Occipital lobe (tissue), 3 donors: ENCODE measurements at places on chromosomes 3 and 15. TPM values are rescaled to one million over a fixed set of nuclear protein-coding genes. Genes with fewer than 3 reads are reported as not detected.

ARNT2 gene
- 56.6 TPM for total RNA-seq

DNA sequence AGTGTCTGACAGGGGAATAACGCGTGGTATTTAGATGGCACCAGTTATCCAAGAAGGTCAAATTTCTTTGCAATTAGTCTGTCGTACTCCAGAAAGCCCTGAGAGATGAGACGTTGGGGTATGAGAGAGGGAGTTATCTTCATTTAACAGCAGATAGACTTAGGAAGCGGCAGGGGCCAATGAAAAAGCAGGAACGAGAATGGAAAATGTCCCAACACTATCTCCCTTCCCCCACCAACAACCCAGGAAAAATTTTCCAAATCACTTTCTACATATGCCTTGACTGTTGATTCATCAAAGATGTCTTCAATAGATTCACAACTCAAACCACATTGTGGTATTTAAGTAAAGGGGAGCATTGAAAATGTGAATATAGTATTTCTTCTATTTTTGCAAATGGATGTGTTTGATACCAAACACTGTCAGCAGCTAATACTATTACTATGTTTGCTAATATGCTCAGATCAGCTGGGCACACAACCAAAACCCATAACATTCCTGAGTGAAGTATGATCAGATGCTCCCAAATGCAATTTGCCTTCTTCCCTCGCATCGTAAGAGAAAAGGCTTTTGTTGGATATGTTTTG, 13.3 kb upstream of the GREM1 start:
- no peak for DNase-seq

GRCh38 chr3:119276680-119277079, 17.5 kb upstream of the ARHGAP31 start:
- no peak for DNase-seq

GRCh38 chr3:126147932-126148683, 32.3 kb downstream of the ALDH1L1 start:
- no peak for DNase-seq

GRCh38 chr15:80816936-80817335, 37.8 kb downstream of the CEMIP start:
- no peak for DNase-seq

- DNase-seq = no peak
Observed at GRCh38 chr15:95365511-95366107, 964.9 kb upstream of the NR2F2 start.

GRCh38 chr3:14773281-14773680, 45.5 kb upstream of the FGD5 start:
- DNase-seq = no peak

DNA sequence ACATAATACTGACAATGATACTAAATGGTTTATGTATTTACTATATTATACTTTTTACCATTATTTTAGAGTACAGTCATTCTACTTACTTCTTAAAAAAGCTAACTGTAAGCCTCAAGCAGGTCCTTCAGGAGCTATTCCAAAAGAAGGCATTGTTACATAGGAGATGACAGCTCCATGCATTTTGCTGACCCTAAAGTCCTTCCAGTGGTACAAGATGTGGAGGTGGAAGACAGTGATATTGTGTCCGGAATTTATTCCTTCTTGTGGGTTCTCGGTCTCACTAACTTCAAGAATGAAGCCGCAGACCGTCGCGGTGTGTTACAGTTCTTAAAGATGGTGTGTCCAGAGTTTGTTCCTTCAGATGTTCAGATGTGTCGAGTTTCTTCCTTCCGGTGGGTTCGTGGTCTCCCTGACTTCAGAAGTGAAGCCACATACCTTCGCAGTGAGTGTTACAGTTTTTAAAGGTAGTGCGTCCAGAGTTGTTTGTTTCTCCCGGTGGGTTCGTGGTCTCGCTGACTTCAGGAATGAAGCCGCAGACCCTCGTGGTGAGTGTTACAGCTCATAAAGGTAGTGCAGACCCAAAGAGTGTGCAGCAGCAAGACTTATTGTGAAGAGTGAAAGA, 20.9 kb downstream of the AVEN start:
- no peak for DNase-seq

GRCh38 chr3:127808197-127808596, 14.1 kb downstream of the MGLL start:
- DNase-seq = no peak

DNA sequence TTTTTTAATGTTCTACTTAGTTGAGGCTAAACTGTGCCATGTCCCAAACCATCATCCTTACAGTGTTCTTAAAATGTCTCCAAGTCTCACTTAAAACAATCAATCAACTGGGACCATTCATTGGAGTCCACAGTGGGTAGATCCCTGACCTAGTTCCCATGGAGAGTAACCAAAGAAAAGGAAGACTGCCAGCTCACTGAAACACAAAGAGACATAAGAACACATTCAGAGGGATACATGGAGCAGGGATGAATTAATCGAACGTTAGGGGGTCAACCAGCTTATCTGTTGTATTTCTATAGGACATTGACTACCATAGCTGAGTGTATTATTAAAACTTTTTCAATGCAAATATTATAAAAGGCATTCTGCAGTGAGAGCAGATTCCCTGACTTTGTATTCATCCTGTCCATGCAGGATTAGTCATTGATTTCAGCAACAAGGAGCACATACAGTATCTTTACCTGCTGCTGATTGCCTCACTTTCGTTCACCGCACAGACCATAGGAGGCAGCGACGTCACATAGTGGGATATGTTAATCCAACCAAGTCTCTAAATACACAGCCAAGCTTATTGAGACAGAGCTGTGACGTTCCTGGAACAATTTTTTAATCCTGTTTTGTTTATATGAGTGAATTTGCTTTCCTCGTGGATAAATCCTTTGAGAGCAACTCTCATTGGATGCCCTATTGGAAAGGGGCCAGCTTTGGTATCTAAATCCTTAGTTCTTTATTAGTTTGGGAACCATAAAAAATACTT, 364.9 kb upstream of the RBMS3 start:
- DNase-seq = no peak

- no peak for DNase-seq
Observed at GRCh38 chr15:58146749-58147148, 8.6 kb downstream of the AQP9 start.

SLC22A14 gene
- 0.31 TPM for total RNA-seq

DNA sequence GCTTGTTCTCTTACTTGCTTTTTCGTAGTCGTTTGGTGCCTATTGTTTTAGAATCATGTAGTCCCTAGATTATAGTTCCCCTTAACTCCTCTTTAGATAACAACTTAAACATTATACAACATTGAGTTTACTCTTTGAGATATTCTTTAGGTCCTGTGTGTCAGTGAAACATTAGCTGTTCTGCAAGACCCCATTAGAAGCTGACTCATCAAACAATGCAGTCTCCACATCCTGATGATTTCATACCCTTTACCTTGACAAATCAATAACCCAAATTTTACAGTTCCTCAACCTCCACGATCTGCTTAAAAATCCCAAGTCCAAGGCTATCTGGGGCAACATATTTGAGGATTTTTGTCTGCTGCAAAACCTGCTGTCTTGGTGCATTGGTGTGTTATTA, 582.9 kb downstream of the NSUN3 start:
- DNase-seq = no peak

- no peak for DNase-seq
Observed at GRCh38 chr3:195079636-195080035, 191.3 kb downstream of the XXYLT1 start.

TRPM1 gene
- not detected for total RNA-seq

- DNase-seq = no peak
Observed at GRCh38 chr3:140555666-140556065, 122.2 kb upstream of the TRIM42 start.

GRCh38 chr3:190644035-190644434, 130.2 kb downstream of the IL1RAP start:
- no peak for DNase-seq

DNA sequence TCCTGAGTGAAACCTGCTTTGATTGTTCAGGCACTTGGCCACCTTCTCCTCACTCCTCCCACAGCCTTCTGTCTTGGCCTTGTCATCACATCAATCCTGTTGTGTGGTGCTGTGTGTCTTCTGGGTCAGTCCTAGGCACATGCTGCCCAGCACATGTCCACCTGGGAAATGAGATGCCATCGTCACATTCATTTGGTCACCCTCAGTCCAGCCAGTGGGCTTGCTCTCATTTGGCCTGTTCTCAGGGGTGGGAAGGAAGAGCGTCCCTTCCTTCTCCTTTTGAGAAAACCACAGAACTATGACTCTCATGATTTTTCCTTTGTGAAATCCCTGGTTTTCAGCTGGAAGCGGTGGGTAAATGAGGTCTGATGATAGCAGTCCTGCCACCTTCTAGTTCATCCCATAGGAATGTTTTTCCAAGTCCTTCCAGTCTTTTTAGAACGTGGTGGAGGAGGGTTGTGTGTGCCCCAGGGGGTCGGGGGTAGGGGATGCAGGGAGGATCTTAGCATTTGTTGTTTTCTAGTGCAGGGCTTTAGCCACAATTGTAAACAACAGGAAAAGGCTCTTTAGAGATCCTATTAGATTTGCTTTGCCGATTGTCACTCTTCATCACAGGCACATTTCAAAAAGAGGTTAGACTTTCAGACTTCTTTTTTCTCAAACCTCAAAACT, 8.4 kb upstream of the PLA1A start:
- DNase-seq = no peak

DNA sequence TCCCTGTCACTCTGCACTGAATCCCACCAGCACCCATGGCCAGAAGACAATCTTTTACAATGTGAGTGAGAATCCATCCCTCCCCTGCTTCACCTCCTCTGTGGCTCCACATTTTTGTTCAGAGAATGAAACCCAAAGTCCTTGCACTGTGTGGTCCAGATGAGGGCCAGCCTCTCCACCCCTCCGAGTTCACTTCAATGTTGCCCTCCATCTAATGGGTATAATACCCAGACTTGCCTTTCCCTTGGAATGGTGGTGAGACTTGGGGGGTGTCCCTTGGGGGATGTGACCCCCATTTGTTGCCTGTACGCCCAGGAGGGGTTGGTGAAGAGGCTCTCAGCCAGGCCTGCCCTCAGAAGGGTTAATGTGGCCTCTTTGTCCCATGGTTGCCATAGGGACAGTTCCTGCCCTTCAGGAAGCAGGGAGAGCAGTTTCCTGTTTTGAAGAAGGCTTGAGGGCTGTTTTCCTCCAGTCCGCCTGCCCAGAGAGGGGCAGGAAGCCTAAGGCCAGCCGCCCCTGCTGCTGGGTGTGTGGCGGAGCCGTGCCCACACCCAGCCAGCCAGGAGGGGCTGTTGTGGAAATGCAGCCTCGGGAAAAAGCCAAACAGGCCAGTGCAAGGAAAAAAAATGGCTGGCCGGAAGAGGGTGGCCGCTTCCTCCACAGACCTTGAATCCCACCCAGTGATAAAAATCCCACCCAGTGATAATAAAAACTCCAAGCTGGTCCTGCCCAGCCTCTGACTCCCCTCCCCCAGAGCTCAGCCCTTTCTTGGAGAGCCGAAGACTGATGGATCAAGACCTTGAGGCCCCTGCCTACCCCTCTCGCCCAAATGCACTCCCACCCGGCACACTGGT, 14.6 kb upstream of the FGD5 start:
- no peak for DNase-seq

DNA sequence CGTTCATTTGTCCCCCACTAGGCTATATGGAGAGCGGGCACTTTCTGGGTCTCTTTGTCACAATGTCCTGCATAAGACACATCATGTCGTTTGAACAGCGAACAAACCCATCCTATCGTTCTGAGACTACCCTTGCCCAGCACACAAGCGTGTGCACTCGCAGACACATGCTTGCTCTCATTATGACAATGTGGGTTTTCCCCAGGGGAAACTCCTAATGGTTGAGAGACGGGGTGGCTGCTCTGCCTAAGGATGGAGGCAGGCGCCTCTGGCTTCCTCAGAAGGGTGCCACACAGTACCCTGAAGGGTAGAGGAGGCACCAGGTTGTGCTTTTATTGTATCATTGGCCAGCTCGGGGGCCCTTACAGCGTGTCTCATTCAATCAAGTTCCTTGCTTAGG, 51.0 kb upstream of the MYZAP start:
- no peak for DNase-seq

GRCh38 chr15:69648212-69648611, 195.6 kb downstream of the RPLP1 start:
- DNase-seq = no peak

DNA sequence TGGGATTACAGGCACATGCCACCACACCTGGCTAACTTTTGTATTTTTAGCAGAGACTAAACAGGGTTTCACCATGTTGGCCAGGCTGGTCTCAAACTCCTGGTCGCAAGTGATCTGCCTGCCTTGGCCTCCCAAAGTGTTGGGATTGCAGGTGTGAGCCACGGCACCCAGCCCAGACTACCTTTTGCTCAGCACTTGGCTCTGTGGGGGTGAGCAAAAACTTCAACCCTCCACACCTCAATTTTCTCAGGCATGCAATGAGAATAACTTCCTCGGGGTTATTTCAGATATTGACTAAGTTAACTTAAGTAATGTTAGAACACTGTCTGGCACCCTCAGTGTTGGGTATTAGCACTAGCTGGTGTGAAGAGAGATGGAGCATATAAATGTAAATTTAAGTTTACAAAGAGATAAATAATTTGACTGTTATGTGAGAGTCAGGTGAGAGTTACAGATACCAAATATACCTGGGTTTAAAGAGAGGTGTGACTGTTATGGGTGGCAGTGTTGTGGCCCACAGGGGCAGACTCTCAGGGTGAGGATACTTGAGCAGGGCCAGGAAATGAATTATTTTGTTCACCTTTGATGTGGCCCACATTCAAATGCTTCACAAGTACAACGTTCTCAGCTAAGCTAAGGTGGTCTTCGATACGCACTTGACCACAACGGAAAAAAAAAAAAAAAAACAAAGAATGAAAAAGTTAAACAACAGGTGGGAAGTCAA, 29.0 kb downstream of the CPOX start:
- no peak for DNase-seq

GOLGA8G gene
- total RNA-seq = not detected

DNA sequence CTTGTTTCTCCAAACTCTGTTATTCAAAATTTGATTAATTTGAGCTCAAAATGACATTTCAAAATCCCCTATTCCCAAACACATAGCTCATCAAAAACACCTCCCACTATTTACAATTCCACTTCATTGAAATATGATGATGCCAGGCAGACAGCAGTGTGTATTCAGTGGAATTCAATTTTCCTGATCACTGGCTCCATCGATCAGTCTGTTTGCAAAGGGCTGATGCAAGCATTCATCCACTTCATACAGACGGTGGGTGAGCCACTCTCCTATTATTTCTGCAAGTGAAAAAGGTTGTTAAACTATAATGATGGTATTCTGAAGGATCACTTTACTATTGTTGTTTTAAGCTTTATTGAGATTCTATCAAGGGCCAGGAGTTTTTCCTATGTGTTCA, 90.7 kb downstream of the RTP4 start:
- no peak for DNase-seq

DNA sequence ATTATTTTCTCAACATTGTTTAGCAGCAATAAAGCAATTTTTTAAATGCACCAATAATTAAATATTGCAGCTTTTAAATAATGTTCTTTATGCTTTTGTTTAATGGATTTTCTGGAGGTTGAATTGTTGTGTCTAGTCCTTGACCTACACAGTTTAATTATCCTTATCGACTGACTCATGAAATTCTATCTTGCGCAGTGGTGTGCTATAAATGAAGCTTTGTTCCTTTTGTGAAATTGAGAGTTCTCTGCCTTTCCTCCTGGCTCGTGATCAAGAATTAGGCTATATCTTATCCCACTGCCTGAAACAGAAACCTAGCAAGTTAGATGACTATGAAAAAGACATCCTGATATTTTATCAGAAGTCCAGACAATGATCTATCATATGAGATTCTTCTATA, 37.0 kb upstream of the PIK3R4 start:
- DNase-seq = no peak

- DNase-seq = no peak
Observed at GRCh38 chr15:57662091-57662744, 44.3 kb upstream of the POLR2M start.

GRCh38 chr15:75208501-75209288, 7.0 kb downstream of the C15orf39 start:
- no peak for DNase-seq
